NCI-H2029 (cell line): ENCODE measurements at places on chromosomes 1 and 21.
A peak's percentile ranks its signal among the peaks of the same experiment; 100 is the strongest.

GRCh38 chr1:235105051-235106043 is 23.3 kb downstream of the TOMM20 start:
- DNase-seq, result no peak

DNA sequence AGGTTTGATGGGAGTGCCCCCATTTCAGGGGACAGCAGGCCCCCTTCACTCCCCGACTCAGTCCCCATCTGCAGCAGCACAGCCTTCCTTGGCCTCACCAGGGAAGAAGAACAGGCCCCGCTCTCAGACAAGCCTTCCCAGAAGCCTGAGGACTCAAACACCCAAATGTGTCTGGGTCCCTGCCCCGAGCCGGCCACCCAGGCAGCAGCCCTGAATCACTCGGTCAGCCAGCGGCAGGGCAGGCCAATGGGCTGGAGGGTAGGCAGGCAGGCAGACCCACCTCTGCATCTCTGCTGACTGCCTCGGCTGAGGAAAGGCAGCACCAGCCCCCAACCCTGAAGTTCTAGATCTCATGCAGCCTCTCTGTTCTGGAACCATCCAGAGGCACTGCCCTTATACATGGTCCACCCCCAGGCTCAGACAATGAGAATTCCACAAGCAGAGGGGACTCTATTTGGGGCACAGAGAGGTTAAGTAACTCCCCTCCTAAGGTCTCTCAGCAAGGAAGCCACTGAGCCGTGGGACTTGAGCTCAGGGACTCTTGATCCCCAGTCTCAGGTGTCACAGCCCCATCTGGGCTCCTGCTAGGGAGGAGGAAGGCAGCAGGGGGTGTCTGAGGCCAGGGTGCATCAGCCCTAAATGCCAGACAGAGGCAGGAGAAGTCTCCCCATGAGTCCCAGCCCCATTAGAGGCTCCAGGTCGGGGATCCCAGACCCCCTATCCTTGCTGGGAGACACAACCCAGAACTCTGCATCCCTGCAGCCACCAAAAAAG is 33.2 kb upstream of the RUNX3 start:
- no peak for DNase-seq

DNA sequence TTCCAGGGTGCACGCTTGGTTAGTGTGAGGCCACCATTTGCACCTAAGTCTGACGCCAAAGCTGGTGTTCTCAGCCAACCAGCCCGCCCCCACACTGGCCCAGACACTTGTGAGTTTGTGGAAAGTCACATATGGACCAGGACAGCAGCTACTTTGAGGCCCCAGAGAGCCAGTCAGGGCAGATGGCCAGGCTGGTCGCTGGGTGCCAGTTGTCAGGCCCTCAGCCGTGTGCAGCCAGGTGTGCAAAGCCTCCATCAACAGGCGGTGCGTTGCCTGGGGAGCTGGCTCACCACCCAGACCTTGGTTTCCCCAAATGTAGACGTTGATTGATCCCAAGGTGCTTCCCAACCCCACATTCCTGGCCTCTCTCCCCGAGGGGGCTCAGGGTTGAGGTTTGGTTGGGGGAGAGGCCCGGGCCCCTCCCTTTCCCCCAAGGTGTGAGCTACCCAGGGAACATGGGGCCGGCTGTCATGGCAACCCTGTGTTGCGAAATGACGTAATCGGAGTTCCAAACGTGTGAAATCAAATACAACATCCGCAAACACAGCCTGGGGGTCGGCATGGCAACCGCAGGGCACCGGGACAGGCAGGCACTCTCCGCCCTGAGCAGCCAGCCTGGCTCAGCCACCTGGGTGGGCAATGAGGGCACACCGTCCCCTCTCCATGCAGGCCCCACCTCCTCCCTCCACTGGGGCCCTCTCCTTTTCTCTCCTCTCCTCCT is 42.2 kb upstream of the WNT4 start:
- DNase-seq, result peak; percentile 89

DNA sequence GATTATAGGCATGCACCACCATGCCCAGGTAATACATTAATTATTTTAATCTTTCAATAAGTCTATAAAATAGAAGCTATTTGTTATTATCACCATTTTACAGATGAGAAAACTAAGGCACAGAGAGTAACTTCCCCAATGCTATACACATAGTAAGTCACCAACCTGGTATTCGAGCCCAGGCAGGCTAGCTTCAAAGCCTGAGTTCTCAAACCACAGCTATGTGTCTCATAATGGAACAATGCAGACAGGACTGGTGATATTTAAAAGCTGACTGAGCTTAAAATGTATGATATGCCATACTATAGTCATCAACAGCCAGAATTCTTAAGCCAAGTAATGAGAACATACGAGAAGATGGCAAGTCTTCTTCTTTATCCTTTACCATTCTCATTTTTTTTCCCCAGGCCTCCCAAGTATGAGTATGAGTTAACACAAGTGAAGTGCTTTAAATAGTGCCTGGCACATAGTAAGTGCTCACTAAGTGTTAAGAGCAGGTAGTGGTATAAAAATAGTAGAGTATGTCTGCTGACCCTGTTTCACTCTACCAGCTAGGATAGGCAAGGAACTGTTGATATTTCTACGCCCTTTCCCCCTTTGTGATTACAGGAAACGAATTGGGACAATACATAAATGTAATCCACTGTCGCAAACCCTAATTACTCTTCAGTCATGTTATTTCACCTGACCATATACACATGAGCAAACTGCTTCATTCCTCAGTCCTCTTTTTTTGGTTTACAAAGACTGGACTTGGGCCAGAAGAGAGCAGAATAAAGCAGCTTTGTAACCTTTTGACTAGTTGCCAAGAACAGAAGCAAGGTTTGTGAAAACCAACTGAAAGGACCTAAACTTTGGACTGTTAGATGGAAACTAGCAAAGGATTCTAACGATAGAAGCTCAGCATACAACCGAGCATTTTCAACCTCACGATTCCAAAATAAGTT is 9.5 kb downstream of the EYA3 start:
- DNase-seq, result no peak
